Jurkat, Clone E6-1 (cell line): ENCODE measurements at places on chromosomes 12 and 14.

DNA sequence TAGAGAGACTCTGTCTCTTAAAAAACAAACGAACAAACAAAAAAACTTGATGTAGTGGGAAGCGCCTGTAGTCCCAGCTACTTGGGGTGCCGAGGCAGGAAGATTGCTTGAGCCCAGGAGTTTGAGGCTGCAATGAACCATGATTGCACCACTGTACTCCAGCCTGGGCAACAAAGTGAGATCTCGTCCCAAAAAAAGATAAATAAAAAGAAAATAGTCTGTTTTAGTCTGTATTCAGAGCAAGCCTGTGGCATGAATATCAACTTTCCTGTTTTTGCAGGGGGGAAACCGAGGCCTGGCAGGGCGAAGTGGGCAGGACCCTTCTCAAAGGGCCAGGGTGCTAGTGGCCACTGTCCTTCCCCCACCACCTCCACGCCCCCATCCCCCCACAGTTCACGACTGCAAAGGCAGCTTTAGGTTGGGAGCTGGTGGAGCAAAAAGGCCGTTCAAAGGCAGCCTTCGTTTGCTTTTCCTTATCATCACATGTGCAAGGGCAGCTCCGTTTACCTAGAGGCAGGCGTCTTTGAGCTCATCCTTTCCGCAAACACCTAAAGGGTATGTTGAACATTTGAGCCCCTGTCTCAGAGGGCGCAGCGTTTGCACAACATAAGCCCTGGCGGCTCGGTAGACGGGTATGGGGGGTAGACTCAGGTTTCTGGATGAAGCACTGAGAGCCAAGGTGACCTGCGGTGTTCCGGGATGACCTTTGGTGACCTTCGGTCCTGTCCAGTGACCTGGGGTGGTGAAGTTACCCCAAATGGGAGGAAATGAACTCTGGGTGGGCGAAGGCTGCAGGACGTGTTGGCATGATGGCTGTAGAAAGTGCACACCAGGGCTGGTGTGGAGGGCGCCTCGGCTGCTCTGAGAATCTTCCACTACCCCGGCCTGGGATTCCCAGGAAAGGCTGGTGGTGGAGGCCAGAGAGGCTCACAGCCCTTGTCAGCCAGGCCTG is 8.7 kb upstream of the MEG3 start:
- DNase-seq: no peak

- DNase-seq: no peak
Observed at GRCh38 chr12:5521456-5522325, 89.8 kb downstream of the NTF3 start.

DNA sequence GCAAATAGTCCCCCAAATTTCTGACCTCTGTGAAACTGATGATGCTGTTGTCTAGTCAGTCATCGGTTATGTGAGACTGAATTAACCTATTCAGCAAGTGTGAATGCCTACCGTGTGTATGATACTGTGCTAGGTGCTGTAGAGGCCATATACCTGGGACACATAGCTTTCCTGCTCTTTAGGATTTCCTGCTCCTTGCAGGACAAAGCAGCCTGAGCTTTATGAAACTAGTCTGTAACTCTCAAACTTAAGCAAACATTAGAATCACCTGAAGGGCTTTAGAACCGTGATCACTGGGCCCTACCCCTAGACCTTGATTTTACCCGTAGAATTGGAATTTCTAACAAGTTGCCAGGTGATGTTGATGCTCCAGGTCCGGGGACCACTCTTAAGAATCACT is 6.9 kb downstream of the MARK3 start:
- no peak for DNase-seq

GRCh38 chr12:107442326-107442987 is 243.1 kb upstream of the PWP1 start:
- no peak for DNase-seq

- DNase-seq: no peak
Observed at GRCh38 chr12:72901685-72902084, 629.5 kb downstream of the TRHDE start.

- no peak for DNase-seq
Observed at GRCh38 chr14:79735121-79735520, 476.2 kb downstream of the DIO2 start.

DNA sequence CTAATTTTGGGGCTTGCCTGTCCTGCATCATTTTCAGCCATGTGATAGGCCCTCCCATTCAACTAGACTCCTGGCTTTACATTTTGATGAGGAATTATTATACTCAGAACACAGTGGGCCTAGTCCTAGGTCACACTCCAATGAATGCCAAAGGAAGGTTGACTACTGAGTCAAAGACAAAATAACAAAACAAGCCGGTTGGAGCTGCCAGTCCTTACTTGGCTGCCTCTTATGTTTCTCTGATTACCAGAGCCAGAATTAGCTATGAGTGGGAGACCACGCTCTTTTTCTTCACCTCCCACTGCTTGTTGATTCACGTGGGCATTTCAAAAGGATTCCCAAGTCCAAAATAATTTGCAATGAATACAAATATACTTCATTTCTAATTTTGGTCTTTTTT is 78.1 kb upstream of the USP44 start:
- no peak for DNase-seq

GRCh38 chr14:68248481-68249255 is 429.1 kb downstream of the RAD51B start:
- DNase-seq: peak; percentile 55

DNA sequence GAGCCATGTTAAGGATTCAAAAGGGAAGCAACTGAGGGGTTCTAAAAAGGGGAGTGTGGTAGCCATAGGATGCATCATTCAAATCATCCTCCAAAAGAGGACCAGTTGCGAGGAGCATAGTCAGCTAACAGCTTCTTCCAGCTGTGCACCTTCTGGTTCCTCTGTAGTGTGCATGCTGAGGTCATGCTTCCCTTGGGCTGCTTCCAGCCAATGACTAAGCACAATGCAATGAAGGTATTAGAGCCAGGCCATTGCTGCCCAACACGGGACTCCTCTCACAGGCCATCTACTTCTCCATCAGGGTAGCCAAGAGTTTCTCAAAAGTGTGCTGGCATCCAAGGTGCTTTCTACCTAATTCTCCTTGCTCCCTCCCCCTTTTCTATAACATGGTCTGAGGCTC is 69.2 kb upstream of the ARID2 start:
- DNase-seq: no peak

DNA sequence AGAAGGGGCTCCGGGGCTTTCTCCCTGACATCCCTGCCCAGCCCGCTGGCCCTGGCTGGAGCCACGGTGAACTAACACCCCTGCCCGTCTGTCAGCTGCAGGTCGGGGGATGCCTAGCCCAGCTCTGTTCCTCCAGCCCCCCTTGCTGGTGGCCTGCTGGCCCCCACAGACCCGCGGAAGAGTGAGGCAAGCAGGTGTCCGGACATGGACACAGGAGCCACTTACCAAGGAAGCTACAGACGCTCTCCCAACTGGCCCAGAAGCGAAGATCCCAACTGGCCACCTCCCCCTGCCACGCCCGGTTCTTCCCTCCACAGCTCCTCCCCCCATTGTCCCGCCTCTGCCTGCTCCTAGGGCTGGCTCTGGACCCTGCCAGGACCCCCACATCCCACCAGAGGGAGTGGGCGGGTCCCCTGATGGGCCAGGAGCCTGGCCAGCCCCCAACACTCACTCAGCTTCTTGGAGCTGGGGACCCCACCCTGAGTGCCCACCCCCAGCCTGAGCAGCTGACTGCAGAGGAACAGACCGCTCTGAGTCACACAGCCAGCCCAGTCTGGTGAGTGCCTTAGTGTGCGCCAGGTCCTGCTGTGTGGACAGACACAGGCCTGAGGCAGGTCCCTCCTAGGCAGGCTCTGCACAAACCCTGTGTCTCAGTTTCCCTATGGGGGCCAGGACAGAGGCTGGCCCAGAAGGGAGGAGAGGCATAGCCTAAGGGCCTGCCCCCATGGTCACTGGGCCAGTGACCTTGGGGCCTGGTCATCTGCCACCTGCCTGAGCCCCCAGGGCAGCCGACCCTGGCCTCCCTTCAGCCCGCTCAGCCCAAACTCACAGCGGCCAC is 7.7 kb downstream of the AHNAK2 start:
- DNase-seq: no peak

GRCh38 chr12:23950775-23951451 is 1.4 kb upstream of the SOX5 start:
- DNase-seq: no peak

DNA sequence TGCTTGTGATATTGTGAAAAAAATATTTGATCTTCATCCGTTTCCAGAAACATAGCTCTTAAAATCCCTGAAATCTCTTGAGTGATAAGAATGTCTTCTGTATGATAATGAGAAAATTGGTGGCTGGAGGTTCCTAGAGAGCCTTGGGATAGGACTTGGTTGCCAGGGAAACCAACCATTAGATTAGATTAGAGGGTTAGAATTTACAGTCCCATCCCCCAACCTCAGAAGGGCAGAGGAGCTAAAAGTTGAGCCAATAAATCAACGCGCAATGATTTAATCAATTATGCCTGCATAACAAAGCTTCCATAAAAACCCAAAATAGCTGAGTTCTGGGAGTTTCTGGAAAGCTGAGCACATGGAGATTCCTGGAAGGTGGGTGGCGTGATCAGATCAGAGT is 10.6 kb downstream of the SEL1L start:
- DNase-seq: no peak
